ENCODE measurements at places on chromosomes 5 and 9. TPM values are rescaled to one million over a fixed set of nuclear protein-coding genes. Genes with fewer than 3 reads are reported as not detected.

IL13 gene
- total RNA-seq = not detected

POC5 gene
- total RNA-seq = 22.1 TPM

ANKRD34B gene
- not detected for total RNA-seq

DNA sequence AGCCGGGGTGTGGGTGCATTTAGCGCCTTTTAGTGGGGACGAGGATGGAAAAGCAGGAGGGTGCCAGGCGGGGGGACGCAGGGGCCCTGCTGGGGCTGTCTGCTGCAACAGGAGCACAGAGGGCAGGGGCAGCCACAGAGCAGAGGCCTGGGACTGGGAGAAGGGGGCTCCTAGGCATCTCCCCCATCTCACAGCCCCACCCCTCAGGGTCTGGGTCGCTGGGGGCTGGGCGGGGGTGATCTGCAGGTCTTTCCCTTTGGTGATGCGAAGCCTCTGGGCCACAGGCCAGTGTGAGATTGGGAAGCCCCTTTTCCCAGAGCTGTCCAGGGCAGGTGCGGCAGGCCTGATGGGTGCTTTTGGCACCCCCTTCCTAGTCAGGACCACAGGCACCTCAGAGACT, 4.8 kb downstream of the TOR2A start:
- no peak overlapping the region for H3K4me3 ChIP-seq
- peak overlapping the region; percentile 54 for H3K27ac ChIP-seq
- DNase-seq = no peak
- H3K4me1 ChIP-seq = peaks cover 6% of the 10 kb centered on the region

- H3K27ac ChIP-seq = no peak overlapping the region
- DNase-seq = no peak
- no peak overlapping the region for H3K4me3 ChIP-seq
- H3K36me3 ChIP-seq = no peaks in the 10 kb centered on the region
- no peaks in the 10 kb centered on the region for H3K4me1 ChIP-seq
- no peaks in the 10 kb centered on the region for H3K27me3 ChIP-seq
Observed at GRCh38 chr9:76049341-76049740, 158.9 kb downstream of the PCSK5 start.

DNA sequence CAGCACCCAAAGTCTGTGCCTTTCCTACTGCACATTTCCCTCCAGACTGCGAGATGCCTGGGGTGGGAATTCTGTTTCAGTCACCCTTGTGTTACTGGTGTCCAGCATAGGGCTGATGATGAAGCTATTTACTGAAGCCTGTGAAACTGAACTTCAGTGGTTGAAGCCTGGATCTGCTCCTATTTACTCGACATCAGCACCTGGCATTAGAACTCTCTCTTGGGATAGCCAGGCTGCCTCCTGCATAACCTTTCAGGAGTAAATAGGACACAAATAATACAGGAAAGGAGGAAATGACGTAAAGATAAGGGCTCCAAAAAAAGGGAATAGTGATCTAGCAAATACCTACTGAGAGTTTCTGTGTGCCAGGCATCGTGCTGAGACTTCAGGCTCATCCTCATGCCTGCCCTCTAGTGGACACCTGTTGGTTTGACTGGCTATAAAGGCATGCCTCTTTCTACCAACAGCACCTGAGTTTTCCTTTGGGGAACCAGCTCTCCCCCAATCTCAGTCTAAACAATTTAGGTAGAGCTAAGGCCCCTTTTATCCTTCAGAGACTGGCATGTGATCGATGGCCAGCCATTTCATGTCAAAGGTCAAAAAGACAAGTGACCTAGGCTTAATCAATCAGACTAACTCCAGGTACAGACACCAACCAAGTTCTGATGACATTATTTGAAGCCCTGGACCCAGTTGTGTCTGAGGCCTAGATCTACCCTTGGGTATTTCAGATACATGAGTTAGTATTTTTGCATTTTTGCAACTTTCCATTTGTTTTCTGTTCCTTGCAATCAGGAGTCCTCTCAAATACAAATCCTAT, 192.1 kb upstream of the TRIM32 start:
- H3K4me3 ChIP-seq = no peak overlapping the region
- no peaks in the 10 kb centered on the region for H3K27me3 ChIP-seq
- DNase-seq = peak; percentile 40
- no peak overlapping the region for H3K27ac ChIP-seq

GRCh38 chr5:148209151-148209770, 6.4 kb downstream of the SPINK6 start:
- no peak overlapping the region for H3K4me3 ChIP-seq
- no peaks in the 10 kb centered on the region for H3K4me1 ChIP-seq
- no peak for DNase-seq
- no peaks in the 10 kb centered on the region for H3K36me3 ChIP-seq

Measured in adrenal gland (tissue), 19 donors.